ENCODE measurements at places on chromosomes 1 and 21.

DNA sequence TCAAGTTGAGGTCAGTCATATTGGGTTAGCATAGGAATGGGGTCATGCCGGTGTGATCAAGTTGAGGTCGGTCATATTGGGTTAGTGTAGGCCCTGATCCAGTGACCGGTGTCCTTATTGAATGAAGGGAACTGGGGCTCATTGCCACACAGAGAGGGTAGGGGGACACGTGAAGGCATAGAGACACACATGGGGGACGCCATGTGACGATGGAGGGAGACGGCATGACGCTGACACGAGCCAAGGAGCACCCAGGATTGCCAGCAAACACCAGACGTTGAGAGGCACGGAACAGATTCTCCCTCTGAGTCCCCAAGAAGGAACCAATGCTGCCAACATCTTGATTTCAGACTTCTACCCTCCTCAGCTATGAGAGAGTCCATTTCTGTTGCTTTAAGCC lies 136.9 kb upstream of the ZBTB40 start:
- no peak overlapping the region for H3K4me3 ChIP-seq
- H3K4me1 ChIP-seq, result no peaks in the 10 kb centered on the region
- DNase-seq, result peak; percentile 10
- no peaks in the 10 kb centered on the region for H3K27me3 ChIP-seq
- no peaks in the 10 kb centered on the region for H3K36me3 ChIP-seq

GRCh38 chr1:201778279-201779065 lies 50.5 kb upstream of the IPO9 start:
- no peak overlapping the region for H3K4me3 ChIP-seq
- H3K27me3 ChIP-seq, result no peaks in the 10 kb centered on the region
- DNase-seq, result no peak
- H3K4me1 ChIP-seq, result no peaks in the 10 kb centered on the region
- no peak overlapping the region for H3K27ac ChIP-seq
- no peaks in the 10 kb centered on the region for H3K36me3 ChIP-seq

- H3K27ac ChIP-seq, result no peak overlapping the region
- H3K27me3 ChIP-seq, result no peaks in the 10 kb centered on the region
- H3K36me3 ChIP-seq, result peaks cover 3% of the 10 kb centered on the region
- H3K4me1 ChIP-seq, result no peaks in the 10 kb centered on the region
Observed at GRCh38 chr1:161073474-161074121, 3.9 kb upstream of the ARHGAP30 start.

DNA sequence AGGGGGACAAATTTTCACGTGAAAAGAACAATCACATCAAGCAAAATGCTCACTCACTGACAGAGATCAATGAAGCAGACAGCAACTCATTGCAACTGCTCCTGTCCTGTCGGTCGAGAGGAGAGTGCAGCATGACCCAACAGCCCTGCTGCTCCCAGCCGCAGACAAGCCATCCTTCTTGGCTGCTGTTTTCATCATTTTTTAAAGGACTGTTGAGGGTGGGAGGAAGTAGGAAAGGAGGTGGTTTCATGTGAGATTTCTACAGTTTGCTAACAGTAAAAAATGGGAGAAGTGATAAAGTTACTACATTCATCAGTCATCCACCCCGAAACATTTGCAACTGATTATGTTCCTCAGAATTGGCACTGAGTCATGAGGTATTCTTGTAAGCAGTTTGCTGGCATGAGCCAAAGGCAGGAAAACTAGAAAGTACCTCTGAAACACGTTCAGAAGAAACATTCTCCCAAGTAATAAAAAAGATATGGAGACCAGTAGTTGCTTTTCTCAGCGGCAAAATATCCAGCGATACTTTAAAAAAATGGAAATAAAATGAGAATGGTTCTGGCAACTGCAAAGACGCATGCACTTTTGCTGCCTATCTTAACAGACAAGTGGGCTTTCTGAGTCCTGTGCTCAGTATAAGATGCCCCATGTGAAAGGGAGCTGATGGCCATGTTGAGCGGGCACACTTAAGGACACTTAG lies 72.0 kb upstream of the CLDN14 start:
- H3K4me1 ChIP-seq, result no peaks in the 10 kb centered on the region
- no peaks in the 10 kb centered on the region for H3K36me3 ChIP-seq
- DNase-seq, result no peak
- H3K27me3 ChIP-seq, result no peaks in the 10 kb centered on the region
- no peak overlapping the region for H3K27ac ChIP-seq
- H3K4me3 ChIP-seq, result no peak overlapping the region

DNA sequence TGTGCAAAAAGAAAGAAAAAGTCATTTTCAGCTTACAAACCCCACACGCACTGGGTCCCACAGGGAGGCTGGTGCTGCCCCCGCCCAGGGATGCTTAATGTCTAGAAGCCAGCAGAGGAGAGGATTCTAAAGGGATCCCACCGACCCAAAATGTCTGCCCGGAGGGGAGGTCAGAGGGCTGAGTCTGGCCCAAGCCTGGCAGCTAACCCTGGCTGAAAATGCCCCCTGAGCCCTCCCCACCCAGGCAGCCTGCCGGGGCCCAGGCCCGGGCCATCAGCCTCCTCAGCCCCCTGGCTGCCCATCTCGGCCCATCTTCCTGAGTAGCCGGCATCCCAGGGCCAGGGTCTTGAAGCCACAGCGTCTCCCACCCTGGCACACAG lies 33.5 kb downstream of the ACOT7 start:
- peak overlapping the region; percentile 88 for H3K27ac ChIP-seq
- no peak for DNase-seq
- no peak overlapping the region for H3K4me3 ChIP-seq
- H3K27me3 ChIP-seq, result no peaks in the 10 kb centered on the region

DNA sequence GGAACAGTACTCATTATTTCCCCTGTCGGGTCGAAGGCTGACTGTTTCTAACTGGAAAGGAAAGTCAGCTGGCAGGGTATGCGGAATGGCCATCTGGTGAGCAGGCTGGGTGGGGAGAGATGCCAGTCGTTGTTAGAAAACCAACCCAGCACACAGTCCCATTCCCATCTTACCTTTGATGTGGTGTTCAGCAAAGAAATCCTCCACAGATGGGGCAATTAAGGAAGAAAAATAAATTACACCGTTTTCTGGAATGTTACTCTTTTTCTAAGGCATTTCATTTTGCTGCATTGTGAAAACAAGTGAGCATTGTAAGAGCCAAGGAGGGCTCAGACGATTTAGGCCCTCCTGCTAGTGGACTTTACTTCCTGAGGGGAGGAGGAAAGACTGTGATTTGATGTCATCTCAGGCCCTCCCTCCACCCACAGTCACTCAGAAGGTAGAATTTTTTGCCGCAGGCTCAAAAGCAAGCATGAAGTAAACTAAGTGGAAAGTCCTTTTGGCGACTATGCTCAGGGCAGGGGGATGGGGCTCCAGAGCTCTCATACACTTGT lies at the start of gene SLC16A4:
Gene SLC16A4, minus strand, starts transcription at position 335 of the 554 bp plus-strand sequence. CDS start 1,703 bp downstream, outside the sequence.
- H3K4me1 ChIP-seq, result no peaks in the 10 kb centered on the region
- peak within 1 kb of the TSS; percentile 77 for H3K4me3 ChIP-seq
- H3K27ac ChIP-seq, result peak within 1 kb of the TSS; percentile 69
- no peaks in the 10 kb centered on the region for H3K27me3 ChIP-seq
- DNase-seq, result no peak

- peak overlapping the region; percentile 54 for H3K27ac ChIP-seq
- no peak for DNase-seq
- no peaks in the 10 kb centered on the region for H3K4me1 ChIP-seq
Observed at GRCh38 chr1:207240325-207241101, 81.0 kb upstream of the CD55 start.

DNA sequence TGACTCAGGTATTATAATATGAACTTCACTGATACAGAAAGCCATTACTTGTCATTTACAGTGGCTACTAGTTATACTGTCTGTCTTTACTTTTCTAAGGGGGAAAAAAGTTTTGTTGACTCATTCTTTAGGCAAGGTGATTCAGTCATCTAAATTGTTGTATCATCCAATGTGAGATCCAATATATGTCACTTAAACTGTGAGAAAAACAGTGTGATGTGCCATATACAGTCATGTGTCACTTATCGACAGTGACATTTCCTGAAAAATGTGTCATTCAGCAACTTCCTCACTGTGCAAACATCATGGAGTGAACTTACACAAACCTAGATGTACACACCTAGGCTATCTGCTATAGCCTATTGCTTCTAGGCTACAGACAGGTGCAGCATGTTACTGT lies 57.6 kb downstream of the KCNK2 start:
- H3K4me1 ChIP-seq, result no peaks in the 10 kb centered on the region
- H3K36me3 ChIP-seq, result no peaks in the 10 kb centered on the region
- DNase-seq, result no peak
- H3K4me3 ChIP-seq, result no peak overlapping the region
- no peaks in the 10 kb centered on the region for H3K27me3 ChIP-seq

DNA sequence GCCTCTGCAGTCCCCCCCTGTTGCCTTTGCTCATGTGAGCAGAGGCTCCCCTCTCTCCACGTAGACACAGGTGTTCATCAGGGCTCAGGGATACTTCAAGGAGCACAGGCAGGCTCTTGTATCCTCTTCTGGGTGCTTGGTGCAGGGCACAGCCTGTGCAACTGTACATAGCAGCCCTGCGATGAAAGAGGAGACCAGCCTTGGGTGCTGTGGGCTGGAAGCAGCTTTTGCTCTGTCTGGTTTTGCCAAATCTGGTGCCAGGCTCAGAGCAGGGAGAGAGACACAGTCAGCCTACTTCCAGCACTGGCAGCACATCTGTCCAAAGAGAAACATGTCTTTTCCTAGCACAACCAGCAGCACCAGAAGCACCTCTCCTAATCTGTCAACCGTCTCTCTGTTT lies 132.1 kb downstream of the ETS2 start:
- H3K36me3 ChIP-seq, result no peaks in the 10 kb centered on the region
- no peak for DNase-seq
- H3K27me3 ChIP-seq, result no peaks in the 10 kb centered on the region
- no peaks in the 10 kb centered on the region for H3K4me1 ChIP-seq
- H3K4me3 ChIP-seq, result no peak overlapping the region
- no peak overlapping the region for H3K27ac ChIP-seq

GRCh38 chr1:5830771-5831599 lies 161.2 kb downstream of the NPHP4 start:
- H3K4me3 ChIP-seq, result no peak overlapping the region
- no peak overlapping the region for H3K27ac ChIP-seq
- no peaks in the 10 kb centered on the region for H3K36me3 ChIP-seq

DNA sequence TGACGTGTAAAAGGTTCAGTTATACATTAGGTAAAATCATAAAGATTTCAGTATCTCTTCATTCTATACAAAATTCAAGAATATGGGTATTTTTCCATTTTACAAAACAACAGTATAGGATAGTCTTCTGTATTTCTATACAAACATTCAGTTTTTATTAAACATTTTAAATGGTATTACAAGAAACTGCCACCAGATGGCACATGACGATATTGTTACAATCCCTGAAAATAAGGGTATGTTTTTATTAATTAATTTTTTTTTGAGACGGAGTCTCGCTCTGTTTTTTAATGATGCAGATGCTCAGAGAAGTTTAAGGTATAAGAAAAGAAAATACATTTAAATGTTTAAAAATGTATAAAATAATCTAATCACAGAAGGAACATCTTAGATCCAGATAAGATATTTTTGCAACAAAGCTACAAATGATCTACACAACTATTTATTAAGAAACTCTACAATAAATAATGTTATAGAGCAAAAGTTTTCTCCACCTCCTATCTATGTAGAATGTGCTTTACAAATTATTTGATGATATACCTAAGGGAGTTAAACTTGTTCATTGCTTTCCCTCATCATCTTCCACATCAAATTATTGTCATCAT lies 23.5 kb upstream of the RSBN1 start:
- H3K27ac ChIP-seq, result no peak overlapping the region
- peak; percentile 80 for DNase-seq
- H3K4me1 ChIP-seq, result no peaks in the 10 kb centered on the region
- H3K36me3 ChIP-seq, result no peaks in the 10 kb centered on the region
- no peaks in the 10 kb centered on the region for H3K27me3 ChIP-seq

DNA sequence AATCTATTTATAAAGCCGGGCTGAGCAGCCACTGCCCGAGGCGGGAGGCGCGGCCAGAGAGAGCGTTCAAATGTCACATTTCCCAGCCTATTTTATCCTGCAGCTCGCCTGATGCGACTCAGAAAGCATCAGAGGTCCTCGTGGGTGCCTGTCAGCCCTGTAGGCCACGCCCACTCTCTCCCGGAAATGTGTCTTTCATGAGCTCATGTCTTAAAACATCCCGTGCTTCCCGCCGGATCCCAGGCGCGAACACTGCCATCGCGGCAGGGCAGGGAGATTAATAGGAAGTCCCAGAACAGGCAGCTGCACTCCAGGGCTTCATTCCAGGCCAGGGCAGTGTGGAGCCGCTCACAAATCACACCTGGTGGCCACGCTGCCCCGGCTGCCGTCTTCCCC lies 117.5 kb downstream of the PRDM16 start:
- H3K27me3 ChIP-seq, result no peaks in the 10 kb centered on the region
- H3K4me3 ChIP-seq, result no peak overlapping the region
- H3K4me1 ChIP-seq, result peaks cover 30% of the 10 kb centered on the region
- peak overlapping the region; percentile 94 for H3K27ac ChIP-seq

DNA sequence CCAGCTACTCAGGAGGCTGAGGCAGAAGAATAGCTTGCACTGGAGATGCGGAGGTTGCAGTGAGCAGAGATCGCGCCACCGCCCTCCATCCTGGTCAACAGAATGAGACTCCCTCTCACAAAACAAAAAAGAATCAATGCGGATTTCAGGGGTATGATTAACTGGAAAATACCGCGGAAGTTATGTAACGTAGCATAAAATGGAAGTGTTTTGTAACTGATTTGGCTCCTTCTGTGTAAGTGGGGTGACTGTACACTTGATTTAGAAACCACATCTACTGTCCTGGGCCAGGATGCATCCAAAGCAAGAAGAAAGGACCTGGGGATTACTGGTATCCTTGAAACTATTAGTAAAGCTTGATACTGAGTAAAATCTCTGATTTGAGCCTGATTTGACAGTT lies 3.1 kb upstream of the VAMP4 start:
- H3K36me3 ChIP-seq, result no peaks in the 10 kb centered on the region
- H3K4me1 ChIP-seq, result no peaks in the 10 kb centered on the region
- no peak overlapping the region for H3K27ac ChIP-seq
- DNase-seq, result no peak

- H3K4me3 ChIP-seq, result no peak overlapping the region
- H3K27ac ChIP-seq, result no peak overlapping the region
- no peak for DNase-seq
- no peaks in the 10 kb centered on the region for H3K27me3 ChIP-seq
- no peaks in the 10 kb centered on the region for H3K36me3 ChIP-seq
Observed at GRCh38 chr1:228298471-228298870, 90.6 kb downstream of the OBSCN start.

DNA sequence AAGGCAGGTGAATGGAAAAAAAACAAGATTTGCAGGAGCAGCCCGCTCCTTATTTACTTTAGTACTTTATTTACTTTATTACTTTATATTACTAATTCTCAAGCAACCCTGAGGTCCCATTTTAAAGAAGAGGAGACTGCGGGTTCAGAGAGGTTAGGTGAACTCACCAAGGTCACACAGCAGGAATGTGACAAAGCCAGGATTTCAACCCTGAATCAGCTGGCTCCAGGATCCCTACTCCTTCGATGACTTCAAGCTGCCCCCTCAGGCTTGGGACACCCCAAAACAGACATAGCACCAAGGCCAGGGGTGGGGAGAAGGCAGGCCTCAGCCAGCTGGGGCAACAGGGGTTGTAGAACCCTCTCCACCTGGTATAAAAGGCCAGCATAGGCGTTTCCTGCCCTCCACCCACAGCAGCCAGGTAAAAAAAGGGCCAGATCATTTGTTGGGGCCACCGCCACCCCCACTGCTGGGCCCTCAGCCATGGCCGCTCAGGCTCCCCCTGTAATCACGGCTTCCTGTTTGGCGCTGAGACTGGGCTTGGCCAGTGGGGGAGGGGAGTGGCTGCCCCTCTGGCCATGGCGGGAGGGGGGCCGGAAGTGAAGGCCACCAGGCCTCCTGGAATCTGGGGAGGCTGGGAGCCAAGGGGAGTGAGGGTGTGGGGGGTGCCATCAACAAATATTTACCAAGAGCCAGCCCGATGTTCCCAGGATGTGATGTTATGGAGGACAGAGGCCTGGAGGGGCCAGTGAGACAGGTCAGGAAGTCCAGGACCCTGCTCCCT lies 6.6 kb downstream of the SDC3 start:
- peak overlapping the region; percentile 63 for H3K27ac ChIP-seq
- H3K4me3 ChIP-seq, result no peak overlapping the region
- DNase-seq, result no peak
